ENCODE measurements at places on chromosomes 4 and X. TPM values are rescaled to one million over a fixed set of nuclear protein-coding genes. Genes with fewer than 3 reads are reported as not detected.

- DNase-seq = no peak
These were observed 66.0 kb upstream of the FAT1 start for GRCh38 chr4:186789651-186790050.

DNA sequence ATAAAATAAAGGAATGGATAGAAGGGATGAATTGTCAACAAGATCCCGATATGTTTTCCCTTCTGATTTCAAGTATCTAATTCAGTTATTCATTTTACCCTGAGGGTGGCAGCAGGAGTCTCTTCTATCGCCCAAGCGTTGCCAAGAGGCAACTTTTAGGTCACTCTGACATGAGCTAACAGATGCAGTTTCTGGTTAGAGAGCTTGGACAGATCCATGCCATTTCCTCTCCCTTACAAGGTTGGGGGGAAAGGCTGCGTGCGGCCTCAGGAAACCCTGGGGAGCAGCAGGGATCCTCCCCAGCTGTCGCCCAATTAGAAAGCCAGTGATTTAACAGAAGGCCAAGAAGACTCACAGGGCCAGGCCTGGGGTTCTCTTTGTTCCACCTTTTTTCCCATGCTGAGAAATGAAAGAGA lies 35.3 kb upstream of the WAS start:
- DNase-seq = peak; percentile 39

F8A2 gene
- total RNA-seq = not detected

DNA sequence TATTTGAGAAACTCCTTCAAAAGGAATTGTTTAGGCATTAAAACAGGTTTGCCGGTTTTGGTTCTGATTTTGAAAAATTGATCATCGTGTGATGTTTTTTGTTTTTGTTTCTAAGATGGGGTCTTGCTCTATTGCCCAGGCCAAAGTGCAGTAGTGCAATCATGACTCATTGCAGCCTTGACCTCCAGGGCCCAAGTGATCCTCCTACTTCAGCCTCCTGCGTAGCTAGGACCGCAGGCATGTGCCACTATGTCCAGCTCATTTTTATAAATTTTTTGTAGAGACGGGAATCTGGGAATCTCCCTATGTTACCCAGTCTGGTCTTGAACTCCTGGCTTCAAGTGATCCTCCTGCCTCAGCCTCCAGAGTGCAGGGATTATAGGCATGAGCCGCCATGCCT lies 35.0 kb downstream of the CLCN3 start:
- no peak for DNase-seq

TMEM31 gene
- 1.1 TPM for total RNA-seq

SNX25 gene
- 14.1 TPM for total RNA-seq
